Astrocyte of the spinal cord (primary cell): ENCODE measurements at places on chromosomes 7 and 10.

GRCh38 chr7:108311446-108312168 lies 144.6 kb downstream of the NRCAM start:
- DNase-seq: peak; percentile 57

DNA sequence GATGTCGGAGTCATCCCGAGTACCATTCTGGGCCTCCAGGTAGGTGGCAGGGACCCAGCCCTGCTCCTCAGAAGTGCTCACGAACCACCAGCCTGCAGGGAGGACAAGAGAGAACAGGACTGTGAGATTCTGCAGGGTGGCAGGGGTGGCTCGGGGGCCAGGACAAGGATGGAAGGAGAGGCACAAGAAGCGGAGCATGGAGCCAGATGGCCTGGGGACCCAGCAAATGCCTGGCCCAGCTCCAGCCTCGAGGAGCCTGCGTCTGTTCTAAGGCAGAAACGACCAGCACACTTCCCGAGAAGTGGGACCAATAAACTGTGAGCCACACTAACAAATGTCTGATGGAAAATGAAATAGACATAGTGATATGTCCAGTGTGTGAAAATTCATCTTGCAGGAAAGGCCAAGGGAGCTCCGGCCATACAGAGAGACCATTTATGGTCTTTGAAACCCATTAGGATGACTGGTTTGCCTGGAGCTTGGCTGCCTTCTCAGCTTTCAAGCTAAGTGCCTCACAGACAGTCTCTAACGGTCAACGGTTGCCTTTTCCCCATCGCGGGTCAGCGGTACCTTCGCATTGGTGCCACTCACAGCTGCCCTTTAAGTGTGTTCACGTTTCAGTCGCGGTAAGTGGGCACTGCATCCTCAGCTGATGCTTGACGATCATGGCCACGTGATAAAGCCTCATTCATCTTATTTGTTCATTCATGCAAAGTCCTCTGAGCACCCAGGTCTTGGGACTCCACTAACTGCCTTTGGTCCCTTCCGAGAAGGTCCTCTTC lies 133.8 kb downstream of the NEURL1 start:
- no peak for DNase-seq

GRCh38 chr10:29791773-29792172 lies 157.0 kb upstream of the SVIL start:
- no peak for DNase-seq

- DNase-seq: no peak
These were observed 62.9 kb upstream of the MNX1 start for GRCh38 chr7:157073335-157073734.

GRCh38 chr10:101066146-101066895 lies 4.5 kb downstream of the KAZALD1 start:
- peak; percentile 38 for DNase-seq

DNA sequence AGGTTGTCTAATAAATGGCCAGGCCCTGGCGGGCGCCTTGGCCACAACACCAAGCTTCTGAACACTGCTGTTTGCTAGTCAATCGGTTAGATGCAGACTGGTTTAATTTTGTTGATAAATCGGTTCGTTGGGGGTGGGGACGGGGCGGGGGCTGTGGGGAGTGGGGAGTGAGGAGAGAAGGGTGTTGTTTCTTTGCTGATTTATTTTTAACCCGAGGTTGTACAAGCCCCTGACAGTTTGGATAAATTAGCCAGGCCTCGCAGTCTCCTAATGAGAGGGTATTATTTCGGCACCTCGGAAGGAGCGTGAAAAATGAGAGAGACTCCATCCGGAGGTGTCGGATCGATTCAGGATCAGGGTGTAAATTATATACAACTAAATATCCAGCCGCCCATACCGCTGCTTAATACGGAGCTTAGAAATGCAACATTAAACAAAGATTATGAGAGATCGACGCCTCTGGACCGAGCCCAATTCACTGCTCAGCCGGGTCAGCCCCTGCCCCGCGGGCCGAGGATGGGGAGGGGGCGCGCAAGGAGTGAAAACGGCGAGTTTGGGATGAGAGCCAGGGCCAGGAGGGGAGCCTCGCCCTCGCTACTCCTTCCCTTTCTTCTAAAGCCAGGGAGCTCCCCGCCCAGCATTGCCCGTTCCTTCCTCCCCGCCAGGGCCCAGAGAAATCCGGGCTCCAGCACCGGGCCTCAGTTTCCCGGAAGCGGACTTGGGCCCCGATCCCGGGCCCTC lies 8.0 kb downstream of the UNCX start:
- DNase-seq: no peak

DNA sequence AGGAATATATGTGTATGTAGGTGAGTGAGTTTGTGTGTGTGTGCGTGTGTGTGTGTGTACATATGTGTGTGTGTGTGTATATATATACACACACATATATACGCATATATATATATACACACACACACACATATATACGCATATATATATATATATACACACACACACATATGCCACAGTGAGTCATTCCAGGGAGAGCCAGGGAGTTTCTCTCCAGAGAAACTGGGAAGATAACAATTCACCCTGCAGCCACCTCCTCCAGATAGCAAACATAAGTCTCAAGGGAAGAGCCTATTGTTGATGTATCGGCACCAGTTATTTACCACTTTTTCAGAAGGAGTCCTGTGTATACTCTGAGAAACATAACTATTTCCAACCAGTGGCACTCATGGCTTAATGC lies 102.3 kb upstream of the STK17A start:
- no peak for DNase-seq

- peak; percentile 26 for DNase-seq
These were observed 297.8 kb upstream of the PRKCQ start for GRCh38 chr10:6877722-6878392.

GRCh38 chr10:130638991-130639390 lies 502.8 kb downstream of the GLRX3 start:
- DNase-seq: no peak

DNA sequence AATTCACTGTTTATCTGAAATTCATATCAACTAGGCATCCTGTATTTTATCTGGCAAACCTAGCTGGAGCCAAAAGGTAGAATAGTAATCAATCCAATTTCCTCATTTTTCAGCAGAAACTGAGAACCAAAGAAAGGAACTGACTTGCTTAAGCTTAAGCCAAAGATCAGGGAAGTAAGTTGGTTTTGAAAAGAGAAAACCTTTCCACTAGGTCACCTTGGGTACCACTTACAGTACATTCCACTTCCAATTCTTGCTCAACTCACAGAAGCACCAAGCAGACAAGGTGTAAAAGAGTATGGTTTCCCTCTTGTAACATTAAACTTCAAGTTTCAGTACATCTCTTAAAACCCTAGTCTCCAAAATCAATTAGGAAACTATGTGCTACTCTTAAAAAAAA lies 79.6 kb downstream of the ZFAND4 start:
- no peak for DNase-seq

- DNase-seq: no peak
These were observed 247.7 kb upstream of the DKK1 start for GRCh38 chr10:52066383-52066782.

GRCh38 chr10:46297406-46298204 lies 10.8 kb downstream of the ANTXRL start:
- DNase-seq: no peak

DNA sequence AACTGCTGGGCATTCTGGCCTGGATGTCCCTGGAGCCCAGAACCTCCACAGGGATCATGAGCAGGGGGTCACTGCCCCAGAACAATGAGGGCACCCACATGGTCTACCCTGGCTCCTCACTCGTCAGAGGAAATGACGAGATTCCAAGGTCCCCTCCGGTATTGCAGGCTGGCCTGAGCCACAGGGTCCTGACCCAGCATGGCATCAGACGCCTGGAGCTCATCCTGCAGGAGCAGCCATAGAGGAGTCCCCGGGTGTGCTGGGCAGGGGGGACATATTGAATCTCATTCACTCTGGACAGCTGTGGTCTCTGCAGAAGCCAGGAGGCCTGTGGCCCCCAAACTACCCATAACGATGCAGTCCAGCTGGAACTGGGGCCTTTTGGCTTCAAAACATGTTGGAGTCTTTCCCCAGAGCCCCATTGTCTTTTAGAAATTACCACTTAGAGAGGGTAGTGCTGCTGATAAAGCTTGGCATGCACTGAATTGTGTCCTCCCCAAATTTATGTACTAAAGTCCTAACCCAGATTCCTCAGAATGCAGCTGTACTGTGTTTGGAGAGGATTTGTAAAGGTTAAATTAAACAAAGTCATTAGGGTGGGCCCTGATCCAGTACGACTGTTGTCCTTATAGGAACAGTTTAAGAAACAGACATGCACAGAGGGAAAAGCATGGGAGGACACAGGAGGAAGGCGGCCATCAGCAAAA lies 27.7 kb downstream of the ANXA8 start:
- no peak for DNase-seq

DNA sequence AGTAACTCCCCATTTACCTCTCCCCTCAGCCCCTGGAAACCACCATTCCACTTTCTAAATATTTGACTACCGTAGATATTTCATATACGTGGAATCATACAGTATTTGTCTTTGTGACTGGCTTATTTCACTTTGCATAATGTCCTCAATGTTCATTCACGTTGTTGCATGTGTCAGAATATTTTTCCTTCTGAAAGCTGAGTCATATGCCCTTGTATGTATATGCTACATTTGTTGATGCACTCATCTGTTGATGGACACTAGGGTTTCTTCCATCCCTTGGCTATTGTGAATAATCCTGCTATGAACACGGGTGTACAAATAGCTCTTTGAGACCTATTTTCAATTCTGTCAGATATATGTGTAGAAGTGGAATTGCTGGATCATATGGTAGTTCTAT lies 25.8 kb upstream of the TSPAN13 start:
- DNase-seq: no peak

DNA sequence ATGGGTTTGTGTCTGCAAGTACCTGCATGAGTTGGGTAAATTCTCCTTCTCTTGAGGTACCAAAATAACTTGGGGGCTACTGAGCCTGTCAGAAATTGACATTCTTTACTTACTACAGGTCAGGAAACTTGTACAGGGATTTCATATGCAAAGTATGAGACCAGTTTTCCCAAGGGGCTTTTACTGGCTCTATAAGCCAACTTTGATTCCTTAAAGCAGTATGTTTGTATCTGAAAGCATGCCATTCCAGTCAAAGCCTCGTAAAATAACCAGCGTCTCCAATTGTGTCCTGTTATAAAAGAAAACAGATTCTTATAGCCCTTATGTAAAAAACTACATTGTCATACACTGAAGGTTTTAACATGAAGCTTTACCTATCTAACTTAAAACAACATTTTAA lies 90.2 kb downstream of the ZNF467 start:
- DNase-seq: no peak

- no peak for DNase-seq
These were observed 282.3 kb downstream of the SEMA3D start for GRCh38 chr7:84904561-84904960.

DNA sequence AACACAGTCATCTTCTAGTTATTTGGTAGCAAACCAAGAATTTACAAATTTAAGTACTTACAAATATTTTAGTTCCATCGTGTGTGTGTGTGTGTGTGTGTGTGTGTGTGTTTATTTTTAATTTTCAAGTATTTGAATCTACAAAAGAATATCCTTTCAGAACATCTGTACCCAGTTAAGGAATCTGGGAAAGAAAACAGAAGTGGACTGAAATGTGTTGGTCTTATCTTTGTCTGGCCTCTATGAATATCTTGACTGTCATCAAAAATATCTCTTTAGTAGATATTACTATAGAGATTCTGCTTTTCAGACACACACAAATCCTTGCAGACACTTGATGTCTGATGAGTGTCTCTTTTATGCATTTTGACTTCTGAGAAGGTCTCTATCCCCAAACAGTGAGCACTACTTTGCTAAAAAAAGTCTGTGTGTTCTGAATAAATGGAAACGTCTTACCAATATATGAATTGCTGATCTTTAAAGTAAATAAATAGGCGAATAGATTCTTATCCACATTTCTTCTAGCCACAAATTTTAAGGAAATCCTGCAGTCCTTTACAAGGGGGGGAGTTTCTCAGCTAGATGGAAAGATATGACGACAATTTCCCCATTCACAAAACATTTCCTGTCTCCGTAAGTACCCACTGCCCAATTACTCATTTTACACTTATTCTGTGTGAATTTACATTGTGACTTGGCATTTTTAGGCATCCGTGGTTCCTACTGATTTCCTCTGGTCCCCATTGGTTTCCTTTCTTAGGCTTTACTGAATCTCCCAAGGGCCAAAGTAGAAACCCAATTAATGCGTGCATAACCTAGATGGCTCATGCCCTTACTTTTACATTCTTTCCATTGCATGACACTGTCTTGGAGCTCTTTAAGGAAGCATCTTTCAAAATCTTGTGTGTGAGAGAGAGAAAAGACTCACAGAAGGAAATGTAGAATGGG lies 36.0 kb downstream of the NRCAM start:
- DNase-seq: peak; percentile 16

DNA sequence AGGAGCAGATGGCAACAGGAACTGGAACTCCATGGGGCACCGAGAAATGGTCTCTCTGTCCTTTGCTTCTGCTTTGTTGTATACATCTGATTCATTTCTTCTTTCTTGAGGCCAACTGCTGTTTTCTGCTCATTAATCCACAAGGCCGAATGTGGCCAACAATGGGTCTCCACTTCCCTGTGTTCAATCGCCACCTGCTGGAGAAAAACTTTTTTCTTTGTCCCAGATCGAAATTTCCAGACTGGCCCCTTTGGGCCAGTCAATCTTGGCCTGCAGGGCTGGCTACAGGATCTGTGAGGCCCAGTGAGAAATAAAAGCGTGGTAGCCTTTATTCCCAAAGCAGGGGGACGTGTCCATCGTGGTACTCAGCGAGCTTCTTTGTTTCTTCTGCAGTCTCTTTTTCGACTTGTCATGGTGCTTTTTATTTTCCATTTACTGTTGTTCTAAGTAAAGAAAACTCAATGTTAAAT lies 58.8 kb downstream of the PARP12 start:
- peak; percentile 77 for DNase-seq

GRCh38 chr7:132759482-132760243 lies 183.4 kb upstream of the PLXNA4 start:
- no peak for DNase-seq

GRCh38 chr7:102918845-102919244 lies 6.0 kb downstream of the LRRC17 start:
- no peak for DNase-seq

DNA sequence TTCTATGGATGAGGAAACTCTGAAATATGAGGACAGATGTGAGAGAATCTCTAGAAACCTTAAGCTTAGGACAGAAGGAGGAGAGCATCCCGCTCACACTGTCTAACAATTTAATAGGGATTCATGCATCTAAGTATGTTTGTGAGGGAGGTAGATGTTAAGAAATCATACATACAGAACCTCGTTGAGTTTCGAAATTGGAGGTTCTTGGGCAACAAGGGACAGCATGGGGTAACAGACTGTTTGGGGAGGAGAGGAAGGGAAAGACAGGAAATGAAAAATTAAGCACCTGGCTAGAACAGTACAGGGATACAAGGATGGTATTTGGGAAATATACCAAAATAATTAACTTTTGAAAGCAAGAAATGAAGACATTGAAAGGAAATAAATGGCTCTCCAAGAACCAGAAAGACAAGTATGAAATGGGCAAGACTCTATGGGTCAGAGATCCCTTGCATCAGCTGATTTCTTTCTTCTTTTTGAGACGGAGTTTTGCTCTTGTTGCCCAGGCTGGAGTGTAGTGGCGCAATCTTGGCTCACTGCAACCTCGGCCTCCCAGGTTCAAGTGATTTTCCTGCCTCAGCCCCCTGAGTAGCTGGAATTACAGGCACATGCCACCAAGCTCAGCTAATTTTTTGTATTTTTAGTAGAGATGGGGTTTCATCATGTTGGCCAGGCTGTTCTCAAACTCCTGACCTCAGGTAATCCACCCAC lies 207.9 kb downstream of the CTNNA3 start:
- no peak for DNase-seq
